ENCODE measurements at places on chromosomes 5 and 9. TPM values are rescaled to one million over a fixed set of nuclear protein-coding genes. Genes with fewer than 3 reads are reported as not detected.

Gene SLC6A18
- total RNA-seq: 0.70 TPM

Gene CATSPER3
- total RNA-seq: 0.58 TPM

Gene PCDHA5
- 0.41 TPM for total RNA-seq

Gene NDUFAF2
- total RNA-seq: 10.2 TPM

Gene PLAC8L1
- not detected for total RNA-seq

Gene HTR1A
- total RNA-seq: 0.23 TPM

Gene BTNL3
- not detected for total RNA-seq

Gene ELOVL7
- total RNA-seq: 18.4 TPM

Gene PCDHB7
- 4.4 TPM for total RNA-seq

Gene PNPLA7
- 4.3 TPM for total RNA-seq

Gene SCGB3A2
- total RNA-seq: 0.93 TPM

Gene MEGF10
- total RNA-seq: 5.7 TPM

Gene NIPAL4
- total RNA-seq: 0.47 TPM

Gene DAPK1
- total RNA-seq: 80.8 TPM

Gene TAF11L5
- total RNA-seq: not detected

Gene FAM151B
- total RNA-seq: 5.0 TPM

Gene KCTD16
- total RNA-seq: 2.8 TPM

Gene EPB41L4B
- 10.5 TPM for total RNA-seq

Gene PCA3
- 0.12 TPM for total RNA-seq

Data from metanephros (tissue), 2 donors.